ENCODE measurements at places on chromosomes 6 and 20.

- H3K27ac ChIP-seq: no peak overlapping the region
- no peaks in the 10 kb centered on the region for H3K27me3 ChIP-seq
- H3K4me3 ChIP-seq: no peak overlapping the region
- H3K36me3 ChIP-seq: peaks cover 6% of the 10 kb centered on the region
- H3K4me1 ChIP-seq: peaks cover 2% of the 10 kb centered on the region
Measured at GRCh38 chr6:2034256-2034655, 211.1 kb downstream of the GMDS start.

DNA sequence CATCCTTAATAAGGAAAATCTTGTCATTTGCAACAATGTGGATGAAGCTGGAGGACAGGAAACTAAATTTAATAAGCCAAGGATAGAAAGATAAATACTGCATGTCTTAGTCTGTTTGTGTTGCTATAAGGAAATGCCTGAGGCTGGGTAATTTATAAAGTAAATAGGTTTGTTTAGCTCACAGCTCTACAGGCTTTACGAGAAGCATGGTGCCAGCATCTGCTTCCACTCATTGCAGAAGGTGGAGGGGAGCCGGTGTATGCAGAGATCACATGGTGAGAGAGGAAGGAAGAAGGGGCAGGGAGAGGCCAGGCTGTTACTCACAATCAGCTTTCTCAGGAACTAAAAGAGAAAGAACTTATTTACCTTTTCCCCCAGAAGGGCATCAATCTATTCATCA is 118.9 kb upstream of the SMLR1 start:
- H3K4me3 ChIP-seq: no peak overlapping the region
- ATAC-seq: no peak
- H3K36me3 ChIP-seq: no peaks in the 10 kb centered on the region
- no peaks in the 10 kb centered on the region for H3K4me1 ChIP-seq

GRCh38 chr20:64102647-64103354 is 4.6 kb downstream of the NPBWR2 start:
- ATAC-seq: no peak
- H3K4me1 ChIP-seq: peaks cover 66% of the 10 kb centered on the region
- H3K4me3 ChIP-seq: peak overlapping the region; percentile 88
- peaks cover 6% of the 10 kb centered on the region for H3K36me3 ChIP-seq

GRCh38 chr6:160218810-160219209 is 39.8 kb downstream of the SLC22A2 start:
- peaks cover 20% of the 10 kb centered on the region for H3K27me3 ChIP-seq
- ATAC-seq: no peak
- H3K27ac ChIP-seq: no peak overlapping the region

GRCh38 chr6:161815965-161816364 is 542.1 kb upstream of the AGPAT4 start:
- H3K27me3 ChIP-seq: no peaks in the 10 kb centered on the region
- no peaks in the 10 kb centered on the region for H3K4me1 ChIP-seq
- ATAC-seq: no peak

DNA sequence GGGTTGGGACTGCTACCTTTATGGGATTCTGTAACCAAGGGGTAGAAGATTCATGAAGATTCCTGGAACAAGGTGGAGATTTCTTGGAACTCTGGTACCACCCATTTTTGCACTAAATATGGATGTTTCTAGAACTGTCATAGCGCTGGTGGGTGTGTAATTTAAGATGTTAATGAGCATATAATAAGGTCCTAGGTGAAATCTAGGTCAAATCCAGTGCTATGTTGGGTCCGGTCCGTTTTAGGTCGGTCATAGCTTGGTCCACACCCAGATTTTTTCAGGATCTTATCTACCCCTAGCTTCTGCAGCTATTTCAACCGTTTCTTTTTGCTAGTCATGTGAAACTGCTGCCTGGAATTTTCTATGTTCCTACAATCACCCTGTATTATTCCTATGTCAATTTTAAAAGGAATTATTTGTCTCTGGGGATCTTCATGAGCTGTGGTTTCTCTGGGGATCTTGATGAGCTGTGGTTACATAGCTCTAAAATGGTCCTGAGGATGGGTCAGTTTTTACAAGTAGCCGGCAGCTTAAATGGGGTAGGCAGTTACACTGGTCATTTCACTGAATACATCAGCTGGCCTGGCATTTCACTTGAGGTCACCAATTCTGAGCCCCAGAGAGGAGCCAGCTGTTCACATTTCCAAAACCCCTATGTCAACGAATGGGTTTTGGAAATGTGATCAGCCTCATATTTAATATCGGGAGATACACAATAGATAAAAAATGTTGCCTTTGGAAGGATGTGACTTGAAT is 652.3 kb upstream of the FLRT3 start:
- H3K27ac ChIP-seq: no peak overlapping the region
- ATAC-seq: no peak
- no peak overlapping the region for H3K4me3 ChIP-seq
- H3K4me1 ChIP-seq: no peaks in the 10 kb centered on the region
- H3K27me3 ChIP-seq: peaks cover 8% of the 10 kb centered on the region

- H3K4me1 ChIP-seq: peaks cover 18% of the 10 kb centered on the region
- H3K27me3 ChIP-seq: no peaks in the 10 kb centered on the region
- no peak for ATAC-seq
Measured at GRCh38 chr6:82954937-82955577, 110.6 kb downstream of the UBE3D start.

- peaks cover 20% of the 10 kb centered on the region for H3K4me1 ChIP-seq
- peak overlapping the region; percentile 30 for H3K27ac ChIP-seq
- no peak for ATAC-seq
- no peaks in the 10 kb centered on the region for H3K27me3 ChIP-seq
- H3K36me3 ChIP-seq: no peaks in the 10 kb centered on the region
Measured at GRCh38 chr6:10518557-10519407, 2.4 kb upstream of the GCNT2 start.

DNA sequence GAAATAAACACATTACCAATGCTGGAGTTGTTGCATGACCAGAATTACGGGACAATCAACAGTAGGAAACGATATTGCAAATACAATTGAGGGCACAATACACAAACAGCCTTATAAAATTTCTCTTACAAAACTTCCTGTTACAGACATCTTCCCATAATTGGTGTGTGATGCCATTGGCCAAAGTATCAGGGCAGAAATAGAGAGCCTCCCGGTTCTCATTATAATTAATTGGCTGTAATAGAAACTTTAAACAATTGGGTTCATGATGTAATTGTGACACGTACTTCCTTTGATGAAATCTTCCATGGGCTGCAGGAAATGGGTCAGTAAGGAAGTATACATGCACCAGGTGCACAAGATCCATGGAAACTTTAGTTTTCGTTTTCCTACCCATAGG is 40.3 kb upstream of the RALGAPA2 start:
- H3K27ac ChIP-seq: no peak overlapping the region

- no peaks in the 10 kb centered on the region for H3K4me1 ChIP-seq
- ATAC-seq: no peak
- no peak overlapping the region for H3K4me3 ChIP-seq
- H3K27ac ChIP-seq: no peak overlapping the region
- H3K27me3 ChIP-seq: no peaks in the 10 kb centered on the region
- no peaks in the 10 kb centered on the region for H3K36me3 ChIP-seq
Measured at GRCh38 chr20:10747019-10747418, 73.2 kb upstream of the JAG1 start.

- no peak overlapping the region for H3K27ac ChIP-seq
- no peaks in the 10 kb centered on the region for H3K4me1 ChIP-seq
- no peaks in the 10 kb centered on the region for H3K27me3 ChIP-seq
Measured at GRCh38 chr6:35081426-35081851, 59.7 kb downstream of the TCP11 start.

- H3K4me3 ChIP-seq: no peak overlapping the region
- ATAC-seq: no peak
- H3K27me3 ChIP-seq: no peaks in the 10 kb centered on the region
- H3K36me3 ChIP-seq: peaks cover 45% of the 10 kb centered on the region
- H3K4me1 ChIP-seq: peaks cover 27% of the 10 kb centered on the region
- no peak overlapping the region for H3K27ac ChIP-seq
Measured at GRCh38 chr6:158042245-158042798, 60.7 kb downstream of the SYNJ2 start.

DNA sequence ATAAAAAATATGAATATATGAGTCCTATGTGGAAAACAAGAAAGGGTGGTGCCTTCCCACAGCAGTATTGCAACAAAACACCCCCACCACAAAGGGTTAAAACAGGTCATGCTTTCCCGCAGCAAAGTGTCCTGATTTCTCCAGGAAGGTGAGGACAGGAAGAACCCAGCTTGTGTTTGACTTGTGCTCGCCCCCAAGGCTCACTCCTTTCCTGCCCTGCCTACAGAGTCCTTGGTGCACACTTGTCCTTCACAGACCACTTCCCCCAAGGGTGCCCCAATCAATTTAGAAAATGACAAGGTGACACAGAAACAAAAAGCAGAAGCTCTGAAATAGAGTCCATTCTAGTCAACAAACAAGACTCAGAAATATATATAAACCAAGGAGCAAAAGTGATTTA is 237.4 kb downstream of the PTPRK start:
- no peak overlapping the region for H3K27ac ChIP-seq
- H3K4me1 ChIP-seq: peaks cover 14% of the 10 kb centered on the region
- no peaks in the 10 kb centered on the region for H3K36me3 ChIP-seq
- ATAC-seq: no peak
- H3K4me3 ChIP-seq: no peak overlapping the region

GRCh38 chr6:17542243-17542642 is 57.9 kb upstream of the FAM8A1 start:
- no peaks in the 10 kb centered on the region for H3K36me3 ChIP-seq
- H3K27ac ChIP-seq: no peak overlapping the region
- ATAC-seq: no peak
- no peaks in the 10 kb centered on the region for H3K4me1 ChIP-seq
- H3K27me3 ChIP-seq: peaks cover 13% of the 10 kb centered on the region

- no peaks in the 10 kb centered on the region for H3K36me3 ChIP-seq
- peaks cover 7% of the 10 kb centered on the region for H3K4me1 ChIP-seq
- H3K4me3 ChIP-seq: no peak overlapping the region
- no peak overlapping the region for H3K27ac ChIP-seq
- no peaks in the 10 kb centered on the region for H3K27me3 ChIP-seq
Measured at GRCh38 chr6:71486461-71486860, 197.8 kb downstream of the OGFRL1 start.

DNA sequence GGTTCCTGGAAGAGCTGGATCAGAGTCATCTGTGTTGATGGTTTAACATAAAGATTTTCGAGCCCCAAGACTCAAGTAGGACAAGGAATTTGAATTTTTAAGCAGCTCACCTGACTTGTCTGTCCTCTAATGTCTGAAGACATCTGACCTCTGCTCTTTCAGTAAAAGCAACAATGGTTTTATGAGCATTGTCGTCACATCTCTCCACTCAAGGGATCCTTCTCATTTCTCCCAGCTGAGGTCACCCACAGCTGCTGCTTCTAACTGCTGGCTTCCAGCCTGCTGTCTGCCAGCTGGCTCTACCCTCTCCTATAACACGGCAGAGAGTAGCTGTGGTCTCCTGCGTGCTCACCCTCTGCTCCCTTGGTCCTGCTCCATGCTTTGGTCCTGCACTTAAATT is 24.7 kb upstream of the HDAC2 start:
- H3K4me1 ChIP-seq: no peaks in the 10 kb centered on the region
- no peak for ATAC-seq
- H3K36me3 ChIP-seq: no peaks in the 10 kb centered on the region
- H3K27me3 ChIP-seq: peaks cover 10% of the 10 kb centered on the region

DNA sequence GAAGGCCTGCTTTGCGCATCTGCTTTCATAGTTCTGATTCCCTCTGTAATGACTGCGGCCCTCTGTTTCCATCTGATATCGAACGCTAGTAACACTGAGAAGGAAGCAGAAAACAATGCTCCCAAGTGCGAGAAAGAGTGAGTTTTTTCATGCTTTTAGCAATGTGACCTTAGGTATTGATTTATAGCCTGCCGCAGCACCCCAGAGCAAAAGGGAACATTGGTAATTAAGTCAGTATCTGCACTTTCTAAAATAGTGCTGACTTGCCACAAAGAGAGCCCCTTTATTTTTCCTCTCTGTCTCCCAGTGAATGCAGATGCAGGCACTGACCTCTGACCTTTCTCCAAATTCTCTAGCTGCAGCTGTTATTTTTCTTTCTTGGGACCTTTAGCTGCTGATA is 129.8 kb downstream of the HDGFL1 start:
- ATAC-seq: no peak
- no peaks in the 10 kb centered on the region for H3K27me3 ChIP-seq
- no peak overlapping the region for H3K4me3 ChIP-seq
- no peaks in the 10 kb centered on the region for H3K36me3 ChIP-seq

- H3K27me3 ChIP-seq: peaks cover 11% of the 10 kb centered on the region
- peak; percentile 68 for ATAC-seq
- no peaks in the 10 kb centered on the region for H3K4me1 ChIP-seq
- no peaks in the 10 kb centered on the region for H3K36me3 ChIP-seq
- H3K4me3 ChIP-seq: no peak overlapping the region
Measured at GRCh38 chr6:39892490-39893129, 41.7 kb downstream of the MOCS1 start.

DNA sequence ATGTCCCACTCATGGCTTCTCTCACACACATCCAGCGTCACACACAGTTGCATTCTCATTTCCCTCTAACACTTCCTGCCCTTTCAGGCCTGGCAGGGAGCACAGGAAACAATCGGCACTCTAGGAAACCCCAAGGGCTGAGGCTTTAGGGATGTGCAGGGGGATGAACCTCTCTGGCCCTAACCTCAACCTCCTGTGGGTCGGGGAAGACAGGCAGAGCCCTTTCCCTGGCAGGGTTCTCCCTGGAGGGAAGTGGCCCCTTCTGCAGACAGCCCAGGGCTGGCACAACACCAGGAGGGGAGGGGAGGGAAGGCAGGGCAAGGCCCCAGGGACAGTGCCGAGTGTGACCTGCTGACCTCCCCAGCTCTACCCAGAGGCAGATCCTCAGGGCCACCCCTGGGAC is 2.7 kb downstream of the TEAD3 start:
- no peak for ATAC-seq
- H3K4me1 ChIP-seq: peaks cover 37% of the 10 kb centered on the region
- H3K27me3 ChIP-seq: peaks cover 47% of the 10 kb centered on the region
- H3K27ac ChIP-seq: no peak overlapping the region
- no peaks in the 10 kb centered on the region for H3K36me3 ChIP-seq

DNA sequence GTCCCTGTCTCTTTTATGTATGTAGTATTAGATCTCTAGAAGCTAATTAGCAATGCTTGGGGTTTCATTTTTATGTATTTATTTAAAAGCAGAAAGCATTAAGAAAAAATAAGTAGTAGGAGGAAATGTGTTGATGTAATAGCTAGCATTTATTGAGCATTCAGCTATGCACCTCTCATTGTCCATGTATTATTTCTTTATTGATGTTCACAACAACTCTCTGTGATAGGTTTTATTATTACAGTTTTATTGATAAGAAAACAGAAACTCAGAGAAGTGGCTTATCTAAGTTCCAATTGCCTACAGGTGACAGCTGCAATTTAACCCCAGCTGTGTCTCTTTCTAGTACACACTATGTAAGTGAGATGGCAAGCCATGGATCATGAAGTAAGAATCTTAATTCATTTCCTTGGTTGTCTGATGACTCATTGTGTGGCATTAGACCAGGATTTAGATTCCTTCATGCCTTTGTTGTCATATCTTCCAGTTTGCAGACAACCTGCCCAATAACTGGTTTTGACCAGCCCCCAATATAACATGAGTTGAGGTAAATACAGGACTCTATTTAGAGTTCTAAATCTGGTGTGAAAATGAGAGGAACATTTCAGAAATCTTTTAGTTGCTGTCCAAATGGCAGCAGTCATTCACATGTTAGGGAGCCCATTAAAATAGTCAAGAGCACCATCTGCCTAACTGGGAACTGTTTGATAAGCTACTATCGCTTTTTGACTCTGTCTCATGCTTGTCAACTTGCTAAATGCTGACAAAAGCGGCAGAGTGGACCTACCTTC is 170.8 kb upstream of the PHACTR1 start:
- no peaks in the 10 kb centered on the region for H3K36me3 ChIP-seq
- H3K27ac ChIP-seq: no peak overlapping the region
- peaks cover 14% of the 10 kb centered on the region for H3K27me3 ChIP-seq
- ATAC-seq: no peak
- no peaks in the 10 kb centered on the region for H3K4me1 ChIP-seq

- H3K4me1 ChIP-seq: no peaks in the 10 kb centered on the region
- no peak overlapping the region for H3K4me3 ChIP-seq
- H3K27me3 ChIP-seq: no peaks in the 10 kb centered on the region
- no peak overlapping the region for H3K27ac ChIP-seq
Measured at GRCh38 chr6:46925563-46926253, 4.0 kb upstream of the ADGRF5 start.
